RWPE1 (cell line): ENCODE measurements at places on chromosomes 1 and 21.

- DNase-seq, result no peak
Measured at GRCh38 chr1:209527993-209528717, 55.4 kb upstream of the CAMK1G start.

- no peak for DNase-seq
Measured at GRCh38 chr1:87170157-87170556, 158.5 kb upstream of the LMO4 start.

DNA sequence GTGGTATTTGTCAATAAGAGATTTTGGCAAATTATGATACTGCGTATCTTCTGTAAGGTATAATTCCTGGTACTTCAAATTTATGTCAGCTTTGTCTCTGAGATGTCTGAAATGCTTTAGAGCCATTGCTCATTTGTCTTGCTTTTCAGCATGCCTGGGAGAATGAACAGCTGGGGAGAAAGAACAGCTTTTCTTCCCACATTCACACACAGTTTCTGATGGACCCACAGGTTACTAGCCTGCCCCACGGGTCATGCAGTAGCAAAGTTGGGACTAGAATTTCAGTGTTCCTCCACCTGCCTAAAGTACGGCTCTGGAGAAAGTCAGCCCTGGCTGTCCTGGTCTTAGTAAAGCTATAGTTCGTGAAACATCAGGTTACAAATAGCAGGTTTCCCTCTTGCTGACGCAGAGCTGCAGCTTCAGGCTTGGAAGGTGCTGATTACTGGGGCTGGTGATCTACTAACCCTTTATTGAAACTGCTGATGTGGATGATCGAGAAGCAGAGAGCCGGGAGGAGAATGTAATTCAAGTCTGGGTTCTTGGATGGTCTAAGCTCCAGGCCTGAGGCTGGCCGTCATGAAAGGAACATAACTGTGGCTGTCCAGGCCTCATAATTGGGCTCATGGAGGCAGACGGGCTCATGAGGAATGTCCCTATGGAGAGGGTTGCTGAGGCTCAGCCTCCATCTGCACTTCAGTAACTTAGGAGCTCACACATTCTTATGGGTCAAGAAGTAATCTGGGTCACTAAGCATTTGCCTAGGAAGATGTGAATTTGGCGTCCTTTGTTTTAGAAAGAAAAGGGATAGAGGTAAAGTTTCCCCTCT, 12.4 kb downstream of the GALNT2 start:
- DNase-seq, result no peak

GRCh38 chr1:153963850-153964331, 554 bp upstream of the SLC39A1 start:
- DNase-seq, result peak; percentile 77

DNA sequence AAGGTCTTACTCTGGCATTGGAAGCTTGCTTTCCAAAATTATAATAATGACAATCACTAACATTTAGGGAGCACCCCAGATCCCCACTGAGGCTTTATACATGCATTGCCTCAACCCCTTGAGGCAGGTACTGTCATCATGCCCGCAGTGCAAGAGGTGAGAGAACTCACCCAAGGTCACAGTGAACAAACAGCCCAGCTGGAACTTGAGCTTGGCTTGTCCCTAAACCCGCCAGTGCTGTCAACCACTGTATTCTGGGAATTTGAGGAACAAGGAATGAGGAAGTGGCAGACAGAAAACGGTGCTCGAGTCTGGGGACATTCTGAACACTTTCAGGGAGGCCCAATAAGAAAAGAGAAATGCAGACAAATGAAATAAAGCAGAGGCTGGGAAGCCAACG, 34.6 kb upstream of the TLR5 start:
- no peak for DNase-seq

- peak; percentile 91 for DNase-seq
Measured at GRCh38 chr1:94926915-94927404, at the start of gene CNN3. Gene CNN3 (minus strand): TSS chr1:94927110. CDS start chr1:94926894, 216 bp downstream.

- DNase-seq, result no peak
Measured at GRCh38 chr1:53500204-53501064, 41.2 kb downstream of the DMRTB1 start.

GRCh38 chr1:100053119-100053518, 79.6 kb downstream of the SASS6 start:
- no peak for DNase-seq

- no peak for DNase-seq
Measured at GRCh38 chr1:219128957-219129356, 44.7 kb upstream of the LYPLAL1 start.

- no peak for DNase-seq
Measured at GRCh38 chr1:228972576-228972975, 237.3 kb downstream of the RHOU start.

GRCh38 chr1:36062315-36062714, 21.6 kb upstream of the TEKT2 start:
- DNase-seq, result no peak

DNA sequence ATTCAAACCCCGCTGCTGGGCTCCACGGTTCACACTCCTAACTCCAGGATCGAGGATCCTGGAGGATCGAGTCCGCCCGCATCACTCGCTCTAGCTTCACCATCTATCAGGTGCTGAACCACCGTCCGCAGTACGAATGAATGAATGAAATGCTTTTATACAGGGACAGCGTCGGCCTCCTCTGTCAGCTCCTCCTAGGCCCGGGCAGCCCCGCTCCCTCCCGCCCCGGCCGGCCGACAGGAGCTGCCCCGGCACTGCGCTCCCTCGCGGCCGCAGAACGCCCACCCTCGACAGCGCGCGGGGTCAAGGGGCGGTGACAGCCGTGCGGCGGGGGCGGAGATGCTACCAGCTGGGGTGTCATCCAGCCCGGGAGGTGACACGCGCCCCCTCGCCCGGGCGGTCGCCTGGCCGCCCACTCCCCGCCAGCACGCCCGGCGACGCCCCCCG, 520 bp downstream of the ZBTB17 start:
- DNase-seq, result peak; percentile 37

DNA sequence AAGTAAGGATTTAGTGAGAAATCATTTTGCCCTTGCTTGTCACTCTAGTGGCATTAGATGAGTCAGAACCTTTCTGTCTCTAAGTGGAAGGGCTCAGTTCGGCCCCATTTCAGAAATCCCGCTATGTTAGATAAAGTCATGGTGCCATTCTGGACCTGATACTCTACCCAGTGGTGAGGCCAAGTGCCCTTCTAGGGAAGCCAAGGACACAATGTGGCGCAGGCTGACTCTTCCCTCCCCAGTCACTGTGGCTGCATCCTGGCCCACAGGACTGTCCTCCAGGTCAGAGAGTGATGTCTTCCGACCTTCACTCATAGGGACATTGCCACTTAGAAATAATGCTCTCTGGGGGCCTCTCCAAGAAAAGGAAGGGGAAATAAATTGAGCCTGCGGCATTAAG, 48.3 kb upstream of the MTR start:
- no peak for DNase-seq

DNA sequence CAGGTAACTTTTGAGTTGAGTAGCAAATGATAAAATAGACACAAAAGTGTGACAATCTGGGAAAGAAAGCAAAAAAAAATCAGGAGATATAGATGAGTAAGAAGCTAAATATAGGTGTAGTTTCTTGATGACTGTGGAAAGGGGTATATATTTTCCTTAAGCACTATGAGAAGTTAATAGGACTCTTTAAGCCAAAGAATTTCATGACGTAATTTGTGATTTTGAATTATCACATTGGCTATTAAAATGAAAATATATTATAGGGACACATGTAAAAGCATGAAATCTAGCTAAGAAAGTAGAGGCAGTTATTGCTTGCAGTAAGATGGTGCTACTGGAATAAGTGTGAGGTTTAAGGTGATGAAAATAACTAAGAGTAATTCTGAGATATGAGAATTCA, 759.1 kb downstream of the KCNT2 start:
- DNase-seq, result no peak

GRCh38 chr21:44295646-44296045, 4.2 kb upstream of the PFKL start:
- no peak for DNase-seq

GRCh38 chr1:55195521-55196233, 19.5 kb downstream of the USP24 start:
- no peak for DNase-seq

DNA sequence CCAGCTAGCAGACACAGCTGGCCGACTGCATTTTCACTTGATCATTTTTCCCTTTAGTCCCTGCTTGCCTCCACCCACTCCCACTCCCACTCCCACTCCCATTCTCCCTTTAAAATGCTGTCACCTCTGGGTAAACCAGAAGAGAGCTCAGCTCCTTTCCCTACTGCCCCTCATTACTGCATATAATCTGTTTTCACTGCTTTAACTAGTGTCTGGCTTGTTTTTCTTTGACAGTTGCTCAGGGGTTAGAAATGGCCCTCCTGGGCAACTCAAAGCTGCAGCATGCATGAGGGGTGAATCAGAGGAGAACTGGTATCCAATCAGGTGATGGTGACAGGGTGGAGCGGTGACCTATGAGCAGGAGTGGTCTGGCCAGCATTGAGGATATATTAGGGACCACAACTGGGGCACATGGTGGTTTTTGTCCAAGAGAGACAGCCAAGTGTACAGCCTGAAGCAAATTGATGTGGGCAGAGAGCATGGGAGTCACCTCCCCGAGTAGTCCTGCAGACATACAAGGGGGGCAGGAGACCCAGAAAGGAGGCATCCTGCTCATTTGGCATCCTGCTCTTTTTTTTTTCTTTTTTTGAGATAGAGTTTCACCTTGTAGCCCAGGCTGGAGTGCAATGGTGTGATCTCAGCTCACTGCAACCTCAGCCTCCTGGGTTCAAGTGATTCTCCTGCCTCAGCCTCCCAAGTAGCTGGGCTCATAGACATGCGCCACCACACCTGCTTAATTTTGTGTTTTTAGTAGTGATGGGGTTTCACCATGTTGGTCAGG, 42.6 kb upstream of the SRSF10 start:
- peak; percentile 82 for DNase-seq

DNA sequence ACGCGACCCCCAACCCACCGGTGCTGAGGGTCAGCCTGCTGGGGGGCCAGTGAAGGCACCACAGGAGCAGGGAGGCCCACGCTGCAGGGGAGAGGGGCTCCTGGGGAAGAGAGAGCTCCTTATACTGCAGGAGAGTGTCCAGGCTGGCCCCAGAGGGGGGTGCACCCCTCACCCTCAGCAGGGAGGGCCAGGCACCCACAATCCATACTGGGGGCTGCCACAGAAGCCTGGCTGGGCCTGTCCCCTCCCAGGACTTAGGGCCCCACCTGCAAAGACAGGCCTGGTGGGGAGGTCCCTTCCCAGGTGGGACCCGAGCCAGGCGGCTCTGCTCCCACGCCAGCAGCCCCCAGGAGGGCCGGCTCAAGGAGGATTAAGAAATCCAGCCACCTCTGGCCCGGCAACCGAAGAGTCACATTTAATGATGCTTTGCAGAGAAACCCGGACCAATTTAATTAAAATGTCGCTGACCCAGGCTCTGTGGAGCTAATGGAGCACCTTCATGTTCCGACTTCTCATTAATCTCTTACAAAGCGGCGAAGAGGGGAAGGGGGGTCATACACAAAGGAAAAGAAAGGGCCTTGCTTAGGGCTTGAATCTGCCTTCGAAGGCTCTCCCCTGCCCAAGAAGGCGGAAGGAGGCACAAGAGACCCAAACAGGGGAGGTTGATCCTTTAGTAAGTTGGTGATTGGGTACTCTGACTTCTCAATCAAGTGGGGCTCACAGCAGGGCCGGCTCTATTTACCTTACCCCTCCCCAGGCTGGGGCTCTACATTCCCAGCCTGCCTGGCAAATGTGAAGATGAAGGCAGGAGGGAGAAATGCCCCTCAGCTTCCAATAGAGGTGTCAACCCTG, 25.0 kb downstream of the WNT9A start:
- no peak for DNase-seq

- DNase-seq, result no peak
Measured at GRCh38 chr1:236345728-236346127, 48.4 kb upstream of the EDARADD start.

GRCh38 chr1:35708441-35708921, 10.2 kb downstream of the C1orf216 start:
- no peak for DNase-seq

DNA sequence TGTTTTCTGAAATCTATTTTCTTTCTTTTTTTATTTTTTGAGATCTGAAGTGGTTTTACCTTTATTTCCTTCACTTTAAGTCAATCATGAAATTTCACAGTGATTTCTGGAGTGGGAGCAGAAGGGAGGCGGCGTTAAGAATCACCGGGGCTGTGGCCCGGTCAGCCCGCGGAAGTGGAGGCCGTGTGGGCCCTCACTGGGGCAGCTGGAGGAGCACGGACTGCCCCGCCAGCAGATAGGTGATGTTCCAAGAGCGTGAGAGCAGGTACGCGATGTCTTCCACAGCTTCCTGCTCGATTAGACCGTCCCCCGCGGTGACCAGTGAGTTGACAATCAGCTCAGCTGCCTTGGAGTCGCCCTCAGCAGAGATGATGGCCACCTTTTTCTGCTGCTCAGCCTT, 10.6 kb upstream of the TP53BP2 start:
- no peak for DNase-seq

GRCh38 chr1:184253921-184254320, 132.9 kb upstream of the C1orf21 start:
- DNase-seq, result no peak

DNA sequence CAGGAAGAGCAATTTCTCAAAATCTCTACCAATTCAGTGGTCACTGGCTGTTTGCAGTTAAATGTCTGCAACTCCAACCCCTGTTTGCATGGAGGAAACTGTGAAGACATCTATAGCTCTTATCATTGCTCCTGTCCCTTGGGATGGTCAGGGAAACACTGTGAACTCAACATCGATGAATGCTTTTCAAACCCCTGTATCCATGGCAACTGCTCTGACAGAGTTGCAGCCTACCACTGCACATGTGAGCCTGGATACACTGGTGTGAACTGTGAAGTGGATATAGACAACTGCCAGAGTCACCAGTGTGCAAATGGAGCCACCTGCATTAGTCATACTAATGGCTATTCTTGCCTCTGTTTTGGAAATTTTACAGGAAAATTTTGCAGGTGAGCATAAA, 167.2 kb downstream of the CRB1 start:
- no peak for DNase-seq

- DNase-seq, result no peak
Measured at GRCh38 chr1:201900476-201900875, 11.8 kb downstream of the SHISA4 start.

DNA sequence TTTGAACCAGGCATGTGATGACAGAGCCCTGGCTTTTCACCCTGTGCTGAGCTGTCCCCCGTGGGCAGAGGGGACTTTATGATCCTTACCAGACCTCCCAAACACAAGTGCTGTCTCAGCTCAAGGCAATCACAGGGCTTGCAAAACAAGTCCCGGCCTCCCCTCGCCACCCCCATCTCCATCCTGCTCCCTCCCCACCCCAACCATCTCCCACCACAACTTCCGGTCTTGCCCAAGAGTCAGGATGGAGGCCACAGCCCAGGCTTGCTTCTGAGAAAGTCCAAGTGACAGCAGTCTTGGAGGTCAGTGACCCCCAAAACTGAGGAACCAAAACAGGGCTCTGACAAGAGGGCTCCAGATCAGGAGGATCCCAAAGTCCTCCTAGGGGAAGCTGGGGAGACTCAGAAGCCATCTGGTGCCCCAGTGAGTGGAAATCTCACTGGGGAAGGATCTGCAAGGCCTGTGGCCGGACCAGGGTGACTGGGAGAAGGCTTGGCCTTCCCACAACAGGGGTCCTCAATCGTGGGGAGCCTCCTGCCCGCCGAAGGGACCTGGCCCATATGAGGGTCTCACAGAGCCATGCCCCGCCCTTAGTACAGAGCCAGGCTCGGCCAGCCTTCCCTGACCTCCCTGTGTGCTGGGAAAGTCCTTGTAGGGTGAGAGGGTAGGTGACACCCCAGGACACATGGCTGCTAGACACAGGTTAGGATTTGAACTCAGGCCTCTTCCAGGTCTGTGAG, 4.5 kb upstream of the SDC3 start:
- DNase-seq, result no peak

- no peak for DNase-seq
Measured at GRCh38 chr1:239388578-239388977, 2.2 kb downstream of the CHRM3 start.
